ENCODE measurements at places on chromosomes 1 and 21. TPM values are rescaled to one million over a fixed set of nuclear protein-coding genes. Genes with fewer than 3 reads are reported as not detected.

TNFRSF8 gene
- 0.05 TPM for total RNA-seq

CCDC30 gene
- total RNA-seq: 0.76 TPM

STIL gene
- 9.0 TPM for total RNA-seq

GSTM1 gene
- total RNA-seq: not detected

FAM167B gene
- 0.45 TPM for total RNA-seq

PPIAL4G gene
- total RNA-seq: not detected

CD48 gene
- total RNA-seq: not detected

GJC2 gene
- 0.47 TPM for total RNA-seq

UMODL1 gene
- not detected for total RNA-seq

LCE6A gene
- not detected for total RNA-seq

SLC44A3 gene
- total RNA-seq: 1.6 TPM

ZNF669 gene
- 3.8 TPM for total RNA-seq

USP48 gene
- total RNA-seq: 16.5 TPM

C21orf91 gene
- total RNA-seq: 2.1 TPM

CFAP45 gene
- 0.83 TPM for total RNA-seq

RUNX3 gene
- total RNA-seq: 4.2 TPM

NSUN4 gene
- 12.5 TPM for total RNA-seq

All from A549 treated with Hydrocortisone at 1 μM for 4 hours (cell line).